Stimulated activated CD4-positive, alpha-beta T cell treated with anti-CD3 and anti-CD28 coated beads, Interleukin-1b, Interleukin-23, amount 100 ng/mL, for 1 hour (primary cell): ENCODE measurements at places on chromosomes 5 and 9.
A peak's percentile ranks its signal among the peaks of the same experiment; 100 is the strongest.

GRCh38 chr5:10667431-10668057 lies 93.5 kb downstream of the DAP start:
- DNase-seq, result no peak

- DNase-seq, result no peak
These were observed 451.6 kb upstream of the CD180 start for GRCh38 chr5:67648201-67648671.

- DNase-seq, result no peak
These were observed 533.8 kb upstream of the CLINT1 start for GRCh38 chr5:158392753-158393152.

DNA sequence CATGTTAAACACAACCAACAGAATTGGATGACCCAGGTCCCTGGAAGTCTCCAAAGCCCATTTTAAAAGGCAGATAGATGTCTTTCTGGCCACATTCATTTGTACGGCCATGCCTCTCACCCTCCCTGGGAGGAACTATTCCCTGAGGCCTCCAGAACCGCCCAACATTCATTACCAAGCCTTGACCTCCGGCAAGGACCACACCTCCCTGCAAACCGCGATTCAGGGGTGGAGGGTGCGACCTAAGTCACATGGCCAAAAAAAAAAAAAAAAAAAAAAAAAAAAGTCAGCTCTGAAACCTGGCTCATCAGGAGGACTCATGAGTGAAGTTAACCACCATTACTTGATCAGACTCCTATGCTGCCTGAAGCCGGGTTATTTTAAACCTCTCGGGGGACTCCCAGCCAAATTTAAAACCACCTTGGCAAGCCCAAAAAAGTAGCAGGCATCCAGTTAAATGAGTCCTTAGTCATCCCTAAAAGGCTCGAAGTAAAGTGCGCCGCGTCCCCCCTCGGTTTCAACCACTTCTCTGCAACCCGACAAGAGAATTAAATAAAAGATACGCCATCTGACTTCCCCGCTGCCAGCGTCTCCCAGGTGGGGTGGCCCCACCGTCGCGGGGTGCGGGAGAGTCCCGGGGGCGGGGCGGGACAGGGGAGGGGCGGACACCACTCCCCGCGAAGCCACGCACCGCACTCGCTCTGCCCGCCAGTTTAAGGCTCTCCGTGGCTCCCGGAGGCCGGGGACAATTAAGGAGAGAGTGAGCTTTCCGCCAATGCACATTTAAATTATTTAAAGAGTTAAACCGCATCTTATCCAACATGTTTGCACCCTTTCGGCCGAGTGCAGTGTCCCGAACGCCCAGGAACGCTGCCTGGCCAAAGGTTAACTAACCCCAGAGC lies 2.3 kb downstream of the KLF9 start:
- DNase-seq, result peak; percentile 55

- DNase-seq, result no peak
These were observed 424.1 kb upstream of the CD180 start for GRCh38 chr5:67620424-67621397.

GRCh38 chr5:87853541-87853940 lies 415.1 kb downstream of the TMEM161B start:
- no peak for DNase-seq

GRCh38 chr9:109537288-109537687 lies 39.2 kb upstream of the PTPN3 start:
- DNase-seq, result no peak

DNA sequence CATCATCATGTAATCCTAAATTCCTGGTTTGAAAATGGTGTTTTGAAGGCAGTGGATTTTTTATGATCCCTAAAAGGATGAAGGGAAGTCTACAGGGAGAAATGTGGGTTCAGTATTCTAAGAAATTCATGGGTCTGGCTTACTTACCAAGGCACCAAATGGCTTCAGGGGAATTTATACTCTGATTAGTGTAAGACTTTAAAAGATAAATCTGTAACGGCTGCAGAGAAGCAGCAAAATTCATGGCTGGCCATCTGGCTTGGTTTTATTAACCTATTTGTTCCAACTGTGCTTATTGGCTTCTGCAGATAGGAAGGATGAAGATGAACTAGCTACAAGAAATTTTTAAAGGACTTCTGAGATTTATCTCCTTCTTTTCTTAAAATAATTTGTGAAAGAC lies 222.8 kb downstream of the TENT4A start:
- no peak for DNase-seq

DNA sequence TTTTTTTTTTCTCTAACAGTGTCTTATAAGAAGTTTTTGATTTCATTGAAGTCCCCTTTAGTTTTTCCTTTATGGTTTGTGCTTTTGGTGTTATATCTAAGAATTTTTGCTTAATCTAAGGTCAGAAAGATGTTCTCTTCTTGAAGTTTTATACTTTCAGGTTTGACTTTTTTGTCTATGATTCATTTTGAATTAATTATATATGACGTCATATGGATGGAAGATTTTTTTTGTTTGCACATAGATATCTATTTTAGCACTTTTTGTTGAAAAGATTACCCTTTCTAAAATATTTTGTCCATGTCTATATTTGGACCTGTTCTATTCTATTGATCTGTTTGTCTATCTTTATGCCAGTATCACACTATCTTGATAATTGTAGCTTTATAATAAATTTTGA lies 16.3 kb downstream of the UBAP1 start:
- no peak for DNase-seq

GRCh38 chr9:82996941-82997340 lies 66.0 kb downstream of the RASEF start:
- DNase-seq, result no peak

GRCh38 chr9:120882935-120883607 lies 6.1 kb upstream of the PHF19 start:
- DNase-seq, result no peak

DNA sequence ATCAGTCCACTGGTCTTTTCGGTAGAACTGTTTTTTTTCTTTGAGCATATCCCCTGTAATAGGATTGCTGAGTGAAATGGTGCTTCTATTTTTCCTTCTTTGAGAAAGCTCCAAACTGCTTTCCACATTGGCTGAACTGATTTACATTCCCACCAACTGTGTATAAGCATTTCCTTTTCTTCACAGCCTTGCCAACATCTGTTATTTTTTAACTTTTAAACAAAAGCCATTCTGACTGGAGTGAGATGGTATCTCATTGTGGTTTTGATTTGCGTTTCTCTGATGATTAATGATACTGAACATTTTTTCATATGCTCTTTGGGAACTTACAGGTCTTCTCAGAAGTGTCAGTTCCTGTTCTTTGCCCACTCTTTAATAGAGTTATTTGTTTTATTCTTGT lies 764.7 kb downstream of the MTRR start:
- no peak for DNase-seq

DNA sequence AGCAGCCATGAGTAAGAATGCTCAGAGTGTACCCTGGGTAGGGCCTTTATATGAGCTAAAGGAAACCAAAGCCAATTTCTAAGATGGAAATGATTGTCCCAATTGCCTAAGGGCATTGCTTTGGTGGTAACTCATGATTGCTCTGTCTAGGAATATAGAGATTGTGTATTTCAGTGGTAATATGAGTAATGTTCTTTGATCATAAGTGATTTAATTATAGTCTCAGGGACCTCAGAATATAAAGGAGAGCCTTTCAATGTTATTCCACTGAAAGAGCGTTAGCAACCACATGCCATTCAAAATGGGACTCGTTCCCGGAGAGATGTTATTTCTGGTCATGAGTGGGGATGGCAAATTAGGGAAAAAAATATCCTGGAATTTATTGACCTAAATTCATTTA lies 340.5 kb downstream of the ARHGEF28 start:
- DNase-seq, result no peak

GRCh38 chr5:88602584-88602983 lies 280.4 kb downstream of the MEF2C start:
- DNase-seq, result no peak

GRCh38 chr9:127965953-127966352 lies 14.8 kb downstream of the EEIG1 start:
- DNase-seq, result no peak

DNA sequence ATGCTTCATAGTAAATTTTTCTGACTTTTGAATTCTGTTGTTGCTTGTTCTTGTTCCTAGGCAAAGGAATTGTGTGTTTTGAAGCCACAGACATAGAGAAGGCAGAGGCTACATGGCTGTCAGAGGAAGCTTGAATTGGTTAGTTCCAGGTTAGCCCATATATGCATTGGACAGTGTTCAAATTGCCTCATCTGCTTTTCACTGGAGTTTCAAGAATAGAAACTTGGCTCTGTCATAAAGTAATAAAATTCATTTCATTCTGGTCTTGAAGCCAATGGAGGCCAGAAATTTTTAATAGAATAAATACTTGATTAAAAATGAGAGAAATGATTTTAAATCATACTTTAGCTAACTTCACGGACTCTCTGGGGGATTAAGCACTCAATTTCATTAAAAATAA lies 178.0 kb downstream of the YIPF5 start:
- DNase-seq, result no peak

GRCh38 chr5:74042559-74042958 lies 416.6 kb downstream of the ARHGEF28 start:
- no peak for DNase-seq

DNA sequence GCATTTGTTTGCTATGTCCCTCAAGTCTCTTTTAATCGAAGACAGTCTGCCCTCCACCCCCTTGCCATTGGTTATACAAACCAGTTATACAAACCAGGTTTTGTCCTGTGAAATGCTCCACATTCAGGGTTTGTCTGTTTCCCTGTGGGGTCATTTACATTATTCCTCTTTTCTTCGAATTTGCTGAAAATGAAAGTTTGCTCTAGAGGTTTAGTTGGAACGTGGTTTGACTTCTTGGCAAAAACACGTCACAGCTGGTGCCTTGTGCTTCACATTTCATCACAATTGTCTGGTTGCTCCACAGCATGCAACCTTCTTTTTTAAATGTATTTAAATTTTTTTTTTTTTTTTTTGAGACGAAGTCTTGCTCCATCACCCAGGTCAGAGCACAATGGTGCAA lies 4.2 kb upstream of the HAVCR2 start:
- DNase-seq, result no peak

DNA sequence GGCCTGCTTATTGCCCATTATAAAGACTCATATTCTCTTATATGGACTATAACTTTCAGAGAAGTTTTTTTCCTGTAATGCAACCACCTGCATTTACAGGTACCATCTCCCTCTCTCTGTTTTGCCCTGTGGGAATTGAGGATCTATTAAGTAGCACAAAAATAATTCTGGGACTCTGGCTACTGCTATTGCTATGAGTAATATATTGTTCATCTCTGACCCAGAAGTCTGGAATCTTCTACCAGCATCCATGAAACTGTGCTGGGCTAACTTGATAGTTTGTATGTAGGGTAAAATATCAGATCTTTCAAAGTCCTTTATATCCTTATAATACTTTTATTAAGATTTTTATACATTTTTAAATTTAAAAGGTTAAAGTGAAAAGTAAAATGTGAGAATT lies 607.2 kb downstream of the EFNA5 start:
- no peak for DNase-seq

GRCh38 chr5:135051399-135051798 lies 17.4 kb upstream of the PITX1 start:
- DNase-seq, result no peak

DNA sequence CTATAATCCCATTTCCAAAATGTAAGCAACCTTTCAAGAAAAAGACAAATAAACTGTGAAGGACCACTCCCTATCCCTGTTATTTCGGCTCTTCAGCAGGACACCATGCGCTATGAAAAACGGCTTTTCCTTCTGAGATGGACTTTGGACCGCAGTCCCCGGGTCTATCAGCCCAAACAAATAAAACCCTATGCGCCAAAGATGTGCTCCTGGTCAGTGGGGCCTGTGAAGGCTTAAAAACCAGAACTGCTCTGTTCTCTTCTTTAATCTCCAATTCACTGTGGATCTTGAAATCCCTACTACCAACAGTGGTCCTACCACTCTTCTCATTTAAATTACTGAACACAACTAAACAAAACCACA lies 33.3 kb downstream of the RAPGEF1 start:
- no peak for DNase-seq

- no peak for DNase-seq
These were observed 256.9 kb downstream of the GLIS3 start for GRCh38 chr9:4042991-4043390.

GRCh38 chr5:125465703-125466102 lies 719.3 kb upstream of the ZNF608 start:
- no peak for DNase-seq

DNA sequence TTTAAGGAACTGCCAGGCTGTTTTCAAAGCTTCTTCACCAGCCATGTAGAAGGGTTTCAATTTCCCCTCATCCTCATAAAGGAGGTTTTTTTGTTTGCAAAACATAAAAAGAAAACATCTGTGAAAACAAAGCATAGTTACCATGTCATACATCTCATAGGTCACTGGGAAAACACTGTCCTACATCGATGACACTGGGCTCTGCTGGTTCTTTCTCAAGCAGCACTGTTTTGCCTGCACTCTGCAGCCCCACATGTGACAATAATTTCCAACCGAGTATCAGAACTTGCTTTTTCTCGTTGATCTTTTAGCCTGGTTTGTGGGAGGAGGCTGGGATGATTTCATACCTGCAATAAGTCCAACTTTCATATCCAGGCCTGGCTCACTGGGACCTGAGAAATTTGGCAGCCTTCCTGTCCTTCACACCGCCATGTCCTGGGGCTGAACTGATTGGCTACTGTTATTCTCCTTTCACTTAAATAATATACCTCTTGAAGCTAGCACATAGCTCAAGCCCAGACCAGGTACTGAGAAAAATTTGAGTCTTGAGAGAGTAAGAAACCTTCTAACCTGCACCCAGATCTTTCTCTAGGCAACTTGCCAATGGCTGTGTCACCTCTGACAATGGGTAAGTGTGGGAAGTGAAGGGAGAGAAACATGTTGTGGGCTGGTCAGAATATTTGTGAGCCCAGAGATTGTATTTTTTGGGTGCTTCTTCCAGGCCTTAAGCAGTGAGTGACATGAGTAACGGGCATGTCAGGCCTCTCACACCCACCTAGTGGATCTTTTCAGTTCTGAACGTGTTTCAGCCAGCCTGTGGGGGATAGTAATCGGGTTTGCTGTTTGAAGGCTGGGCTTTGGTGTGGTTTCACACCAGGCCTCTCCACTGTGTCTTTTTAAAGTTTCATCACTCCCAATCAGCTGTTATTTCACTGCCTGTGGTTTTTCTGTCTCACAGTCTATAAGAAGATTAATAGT lies 502.8 kb downstream of the NTRK2 start:
- DNase-seq, result no peak

DNA sequence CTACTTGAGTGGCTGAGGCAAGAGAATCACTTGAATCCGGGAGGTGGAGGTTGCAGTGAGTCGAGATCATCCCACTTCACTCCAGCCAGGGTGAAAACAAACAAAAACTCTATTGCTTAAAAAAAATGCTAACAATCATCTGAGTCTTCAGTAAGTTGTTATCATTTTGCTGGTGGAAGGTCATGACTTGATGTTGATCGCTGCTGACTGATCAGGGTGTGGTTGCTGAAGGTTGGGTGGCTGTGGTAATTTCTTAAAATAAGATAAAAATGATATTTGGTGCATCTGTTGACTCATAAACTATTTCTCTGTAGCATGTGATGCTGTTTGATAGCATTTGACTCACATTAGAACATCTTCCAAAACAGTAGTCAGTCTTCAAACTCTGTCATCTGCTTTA lies 349.4 kb upstream of the PAPPA start:
- no peak for DNase-seq

GRCh38 chr9:98884849-98885248 lies 58.9 kb upstream of the COL15A1 start:
- DNase-seq, result no peak
